ENCODE measurements at places on chromosomes 2 and 18.

DNA sequence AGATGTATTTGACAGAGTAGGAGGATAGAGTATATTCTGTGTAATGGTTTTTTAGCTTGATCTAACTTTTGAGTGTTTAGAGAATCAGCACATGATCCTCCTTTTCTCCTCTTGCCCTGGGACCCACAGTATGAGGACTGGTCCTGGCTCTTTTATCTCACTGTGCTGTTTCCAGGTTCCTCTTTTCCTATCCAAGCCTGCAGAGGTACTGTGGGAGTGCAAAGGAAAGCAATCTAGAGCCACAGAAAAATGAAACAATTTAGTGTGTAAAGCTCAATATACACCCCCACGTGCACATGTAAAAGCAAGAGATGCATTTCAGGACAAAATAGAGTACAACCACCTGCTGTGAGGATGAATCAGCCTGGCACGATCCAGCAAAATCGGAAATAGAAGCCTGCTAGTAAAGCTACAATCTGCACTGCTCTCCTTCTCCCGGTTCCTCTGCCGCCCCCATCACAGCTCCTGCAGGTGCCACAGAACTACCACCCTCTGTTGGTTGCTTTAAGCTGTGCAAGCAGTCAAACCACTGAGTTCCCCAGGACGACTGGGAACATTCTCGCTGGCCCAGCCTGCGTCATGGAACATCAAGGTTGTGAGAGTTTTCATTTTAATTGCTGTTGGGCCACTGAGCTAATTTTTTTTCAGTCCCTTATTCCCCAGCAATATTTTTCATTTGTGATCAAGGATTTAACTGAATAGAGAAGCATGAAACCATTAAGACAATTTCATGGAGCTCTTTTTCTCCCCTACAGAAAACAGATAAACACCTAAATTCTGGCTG, 47.8 kb upstream of the MAPRE3 start:
- DNase-seq: peak; percentile 11

- no peak for DNase-seq
Measured at GRCh38 chr2:74043345-74044329, 58.9 kb downstream of the TET3 start.

GRCh38 chr18:56645415-56646016, 5.6 kb upstream of the WDR7 start:
- DNase-seq: no peak

DNA sequence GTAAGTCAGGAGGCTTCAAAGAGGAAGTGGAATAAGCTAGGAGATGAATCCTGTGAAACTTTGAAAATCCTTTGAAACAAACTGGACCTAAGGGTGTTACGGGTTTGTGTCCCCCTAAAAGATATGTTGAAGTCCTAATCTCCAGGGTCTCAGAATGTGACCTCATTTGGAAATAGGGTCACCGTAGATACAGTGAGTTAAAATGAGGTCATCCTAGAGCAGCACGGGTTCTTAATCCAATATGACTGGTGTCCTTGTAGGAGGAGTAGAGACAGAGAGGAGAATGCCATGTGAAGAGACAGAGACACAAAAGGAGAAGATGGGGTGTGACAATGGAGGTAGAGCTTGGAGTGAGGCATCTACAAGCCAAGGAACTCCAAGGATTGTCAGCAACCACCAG, 26.9 kb upstream of the NEB start:
- DNase-seq: no peak

Data from AG10803 (cell line).